Stimulated activated CD4-positive, alpha-beta T cell treated with anti-CD3 and anti-CD28 coated beads, TNF-alpha, amount 100 ng/mL, for 48 hours (primary cell): ENCODE measurements at places on chromosomes 5 and 9.

GRCh38 chr5:91011029-91011428 is 372.1 kb downstream of the ARRDC3 start:
- DNase-seq = no peak

DNA sequence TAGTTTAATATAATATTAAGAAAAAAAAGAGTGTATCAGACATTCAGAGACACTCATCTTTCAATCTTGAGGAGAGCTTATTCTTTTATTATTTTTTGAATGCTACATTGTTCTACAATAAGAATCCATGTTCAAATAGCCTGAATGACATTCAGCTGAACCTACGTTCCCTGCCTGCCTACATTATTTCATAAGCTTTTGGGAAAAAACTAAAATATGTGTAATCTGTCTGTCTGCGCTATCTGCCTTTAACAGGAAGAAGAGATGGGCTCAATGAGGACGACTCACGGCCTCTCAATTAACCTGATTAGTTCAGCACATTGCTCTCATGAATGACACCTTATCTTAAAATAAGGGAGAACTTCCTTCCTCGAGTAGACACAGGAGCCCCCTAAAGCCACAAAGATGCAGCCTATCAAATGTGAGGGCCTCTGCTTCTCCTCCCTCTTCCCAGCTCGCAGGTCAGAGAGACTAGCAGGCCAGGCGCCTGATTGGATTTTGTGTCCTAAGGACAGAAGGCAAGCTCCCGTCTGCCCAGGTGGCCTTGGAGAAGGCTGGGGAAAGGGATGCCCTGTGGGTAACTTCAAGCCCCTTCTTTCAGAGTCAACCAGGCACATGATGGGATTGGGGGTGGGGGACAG is 37.8 kb downstream of the EBF1 start:
- no peak for DNase-seq

DNA sequence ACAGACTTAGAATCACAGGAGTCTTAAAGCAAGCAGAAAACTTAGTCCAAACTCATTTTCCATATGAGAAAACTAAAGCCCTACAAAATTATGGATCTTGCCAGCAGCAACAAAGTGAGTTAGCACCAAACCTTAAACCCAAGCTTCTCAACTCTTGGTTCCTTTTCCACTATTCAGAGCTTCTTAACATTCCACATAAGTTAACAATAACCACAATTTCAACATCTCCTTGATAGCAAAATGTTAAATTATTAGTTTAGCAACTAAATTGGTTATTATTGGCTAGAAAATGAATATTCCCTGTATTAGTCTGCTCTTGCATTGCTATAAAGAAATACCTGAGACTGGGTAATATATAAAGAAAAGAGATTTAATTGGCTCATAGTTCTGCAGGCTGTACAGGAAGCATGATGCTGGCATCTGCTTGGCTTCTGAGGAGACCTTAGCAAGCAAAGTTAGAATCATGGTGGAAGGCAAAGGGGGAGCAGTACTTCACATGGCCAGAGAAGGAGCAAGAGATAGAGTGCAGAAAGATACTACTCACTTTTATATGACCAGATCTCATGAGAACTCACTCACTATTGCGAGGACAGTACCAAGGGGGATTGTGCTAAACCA is 26.2 kb upstream of the ARSB start:
- DNase-seq = no peak

- no peak for DNase-seq
Observed at GRCh38 chr5:162520878-162521277, 453.3 kb downstream of the GABRG2 start.

GRCh38 chr5:170716396-170716795 is 67.1 kb upstream of the GABRP start:
- DNase-seq = no peak

DNA sequence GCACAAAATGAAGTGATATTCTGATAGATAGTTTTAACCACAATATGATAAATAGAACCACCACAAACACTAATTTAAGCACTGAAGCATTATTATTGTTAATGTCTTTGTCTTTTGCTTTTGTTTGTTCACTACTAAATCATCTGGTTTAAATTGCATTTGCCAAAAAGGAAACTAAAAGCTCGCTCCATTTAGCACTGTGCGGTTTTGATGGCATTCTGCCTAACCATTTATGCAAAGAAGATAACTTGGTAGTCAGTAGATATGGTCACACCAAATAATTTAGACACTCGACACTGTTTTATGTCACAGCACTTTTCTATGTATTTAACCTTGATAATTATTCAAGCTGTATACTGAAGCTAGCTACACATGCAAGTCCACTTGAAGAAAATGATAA is 849.8 kb upstream of the CDH6 start:
- no peak for DNase-seq

DNA sequence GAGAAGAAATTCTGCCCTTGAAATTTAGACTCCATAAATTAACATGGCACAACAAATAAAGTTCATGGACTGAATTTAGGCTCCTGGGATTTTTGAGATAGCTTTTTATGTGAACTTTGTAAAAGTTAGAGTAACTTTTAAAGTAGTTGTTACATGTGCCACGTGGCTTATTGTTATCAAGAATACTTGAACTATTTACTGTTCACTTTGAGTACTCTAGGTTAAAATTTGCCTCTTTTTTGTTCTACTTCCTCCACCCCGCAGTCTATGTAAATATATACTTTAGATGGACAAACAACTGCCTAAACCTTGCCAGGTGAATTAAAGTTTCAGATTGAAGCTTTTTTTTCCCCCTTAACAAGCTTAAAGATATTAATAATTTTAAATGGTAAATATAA is 457.9 kb downstream of the RAB3C start:
- no peak for DNase-seq

GRCh38 chr9:138013836-138014562 is 136.4 kb downstream of the CACNA1B start:
- no peak for DNase-seq

- no peak for DNase-seq
Observed at GRCh38 chr9:129549684-129550083, 71.2 kb downstream of the C9orf50 start.

DNA sequence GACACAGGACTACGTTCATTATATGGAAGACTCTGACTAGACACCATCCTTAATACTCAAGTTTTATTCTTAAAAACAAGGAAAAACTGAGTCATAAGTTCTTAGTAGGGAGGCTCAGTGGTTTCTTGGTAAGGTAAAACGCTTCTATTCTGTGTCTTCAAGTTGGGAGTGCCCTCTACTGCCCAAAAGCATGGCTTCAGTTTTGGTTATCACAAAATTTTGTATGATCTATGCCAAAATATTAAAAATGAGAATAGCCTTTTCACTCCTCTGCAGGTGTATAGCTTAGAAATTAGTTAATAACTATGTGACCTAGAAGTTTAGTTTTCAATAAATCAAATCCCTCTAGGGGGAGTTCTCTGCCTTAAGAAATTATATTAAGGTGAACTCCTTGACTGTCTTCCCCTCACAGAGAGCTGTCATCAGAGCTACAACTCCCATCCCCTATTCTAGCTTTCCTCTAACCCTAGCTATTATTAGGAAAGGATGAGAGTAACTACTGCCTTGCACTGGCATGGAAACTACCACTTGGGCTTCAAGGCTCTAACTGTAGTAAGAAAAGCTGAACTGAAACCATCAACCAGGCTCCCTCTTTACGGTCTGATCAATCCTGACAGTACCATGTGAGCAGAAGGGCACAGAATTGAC is 189.7 kb downstream of the GNAQ start:
- DNase-seq = no peak

- DNase-seq = no peak
Observed at GRCh38 chr9:103707181-103707580, 386.9 kb upstream of the SMC2 start.

GRCh38 chr5:127645300-127645726 is 3.6 kb upstream of the CTXN3 start:
- no peak for DNase-seq

DNA sequence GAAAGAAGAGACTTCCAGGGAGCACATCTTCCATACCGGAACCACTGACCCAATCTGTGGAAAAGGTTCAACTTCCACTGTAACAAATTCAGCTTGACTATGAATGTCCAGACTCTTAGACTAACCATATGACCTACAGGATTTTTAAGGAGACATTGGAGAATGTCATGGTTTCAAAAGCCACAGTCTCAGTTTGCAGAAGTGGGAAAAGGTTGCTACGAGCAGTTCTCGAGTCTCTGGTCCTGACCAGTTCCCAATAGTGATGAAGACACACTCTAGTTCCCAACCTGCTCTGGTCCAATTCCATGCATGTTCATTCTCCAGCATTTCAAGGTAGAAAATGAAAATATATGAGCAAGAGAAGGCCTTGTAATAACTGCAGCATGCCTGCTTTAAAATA is 158.0 kb downstream of the MAPKAP1 start:
- DNase-seq = no peak

GRCh38 chr5:124403281-124403680 is 343.2 kb downstream of the ZNF608 start:
- no peak for DNase-seq

- no peak for DNase-seq
Observed at GRCh38 chr5:55625589-55625909, 86.6 kb downstream of the SLC38A9 start.

GRCh38 chr5:168064933-168065622 is 226.4 kb upstream of the WWC1 start:
- DNase-seq = no peak

GRCh38 chr9:4814913-4815312 is 22.2 kb downstream of the RCL1 start:
- DNase-seq = no peak

DNA sequence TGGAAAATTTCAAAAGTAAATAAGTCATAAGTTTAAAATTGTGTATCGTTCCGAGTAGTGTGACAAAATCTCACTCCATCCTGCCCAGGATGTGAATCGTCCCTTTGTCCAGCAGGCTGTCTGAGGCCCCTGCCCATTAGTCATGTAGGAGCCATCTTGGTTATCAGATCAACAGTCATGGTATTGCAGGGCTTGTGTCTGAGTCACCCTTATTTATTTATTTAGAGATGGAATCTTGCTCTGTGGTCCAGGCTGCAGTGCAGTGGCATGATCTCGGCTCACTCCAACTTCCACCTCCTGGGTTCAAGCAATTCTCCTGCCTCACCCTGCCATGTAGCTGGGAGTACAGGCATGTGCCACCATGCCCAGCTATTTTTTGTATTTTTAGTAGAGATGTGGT is 30.2 kb downstream of the ITGA2 start:
- no peak for DNase-seq

DNA sequence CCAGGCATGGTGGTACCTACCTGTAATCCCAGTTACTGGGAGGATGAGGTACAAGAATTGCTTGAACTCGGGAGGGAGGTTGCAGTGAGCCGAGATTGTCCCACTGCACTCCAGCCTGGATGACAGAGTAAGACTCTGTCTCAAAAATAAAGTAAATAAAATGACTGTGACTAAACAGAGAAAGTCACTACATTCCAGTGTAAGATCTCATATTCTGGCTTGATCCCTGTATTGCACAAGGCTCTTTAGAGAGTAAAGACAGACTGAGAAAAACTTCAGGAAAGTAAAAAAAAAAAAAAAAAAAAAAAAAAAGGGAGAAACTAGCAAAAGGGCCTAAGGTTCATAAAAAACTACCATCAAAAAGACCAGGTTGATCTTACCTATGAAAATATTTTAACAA is 106.6 kb upstream of the PJA2 start:
- DNase-seq = no peak

- DNase-seq = no peak
Observed at GRCh38 chr5:108528655-108529054, 146.8 kb upstream of the FBXL17 start.

DNA sequence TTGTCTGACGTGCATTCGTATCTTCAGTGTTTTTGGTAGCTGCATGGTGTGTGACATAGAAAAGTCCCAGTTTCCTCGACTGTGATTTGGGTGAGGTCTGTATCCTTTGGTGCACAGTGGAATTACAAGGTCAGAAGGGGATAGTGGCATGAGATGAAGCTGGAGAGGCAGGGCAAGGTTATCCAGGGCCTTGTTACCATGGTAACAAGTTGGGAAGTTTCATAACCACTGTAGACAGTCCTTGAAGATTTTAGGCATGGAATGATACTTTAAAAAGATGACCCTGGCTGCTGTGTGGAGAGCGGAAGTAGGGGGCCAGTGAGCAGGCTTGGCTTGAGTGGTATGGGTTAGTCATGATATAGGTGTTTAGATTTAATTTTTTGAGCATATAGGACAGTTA is 11.9 kb downstream of the EHMT1 start:
- no peak for DNase-seq

DNA sequence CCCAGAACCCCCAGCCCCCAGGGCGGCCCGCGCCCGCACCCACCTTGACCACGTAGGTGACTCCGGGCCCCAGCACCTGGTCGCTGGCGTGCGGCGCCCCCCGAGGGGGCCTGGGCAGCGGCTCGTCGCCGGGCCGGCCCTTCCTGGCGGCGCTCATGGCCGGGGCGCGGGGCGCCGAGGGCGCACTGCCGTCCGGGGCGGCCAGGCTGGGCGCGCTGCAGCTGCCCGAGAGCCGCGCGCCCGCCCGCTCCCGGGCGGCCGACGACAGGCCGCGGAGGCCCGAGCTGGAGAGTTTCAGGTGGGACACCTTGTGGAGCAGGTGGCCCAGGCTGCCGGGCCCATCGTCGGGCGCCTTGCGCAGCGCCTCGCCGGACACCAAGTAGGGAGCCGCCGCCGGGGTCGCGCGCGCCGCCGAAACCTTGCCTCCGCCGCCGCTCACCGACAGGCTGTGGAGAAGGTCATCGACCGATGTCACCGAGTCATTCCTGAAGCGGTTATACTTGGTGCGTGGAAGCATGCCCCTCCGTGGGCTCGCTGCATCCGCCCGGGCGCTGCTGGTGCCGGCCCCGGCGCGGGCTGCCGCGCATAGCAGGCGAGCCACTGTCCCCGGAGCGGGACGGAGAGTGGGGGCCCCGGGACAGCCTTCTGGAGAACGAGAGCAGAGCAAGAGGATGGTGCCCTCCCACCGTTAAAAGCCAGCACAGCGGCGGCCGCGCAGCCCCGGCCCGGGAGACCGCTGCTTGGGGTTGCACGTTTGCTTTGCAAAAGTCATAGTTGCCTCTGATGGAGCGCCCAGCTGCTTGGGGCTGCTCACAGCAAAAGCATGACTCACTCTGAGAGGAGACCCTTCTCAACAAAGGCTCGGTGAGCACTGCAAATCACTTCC is at the start of gene SHC3:
Gene SHC3, minus strand, starts transcription at position 875 of the 886 bp plus-strand sequence. Its CDS starts 358 bp downstream, at position 517.
- DNase-seq = no peak

DNA sequence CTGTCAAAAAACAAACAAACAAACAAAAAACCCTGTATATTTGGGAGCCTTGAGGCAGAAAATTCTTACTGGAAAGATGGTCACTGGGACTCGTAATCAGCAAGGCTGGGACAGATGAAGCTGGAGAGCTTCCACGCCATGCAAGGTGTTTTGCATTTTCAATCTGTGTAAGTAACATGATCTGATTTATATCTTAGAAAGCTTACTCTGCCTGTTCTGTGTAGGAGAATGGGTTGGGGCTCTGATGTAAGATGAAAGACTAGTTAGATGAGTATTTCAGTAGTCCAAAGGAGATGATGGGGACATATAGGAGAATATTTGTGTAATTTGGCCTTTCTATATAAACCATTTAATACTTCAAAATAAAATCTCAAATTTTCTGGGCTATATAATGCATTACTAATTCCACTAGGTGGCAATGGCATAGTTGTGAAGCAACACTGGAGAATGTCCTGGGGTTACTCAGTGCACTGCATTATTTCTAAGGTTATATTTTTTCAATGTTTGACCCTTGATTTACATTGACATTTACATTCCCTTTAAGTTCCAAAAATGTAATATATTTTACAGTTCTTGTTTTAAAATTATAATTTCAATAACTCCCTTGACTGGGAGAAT is 21.9 kb upstream of the FSD1L start:
- DNase-seq = no peak
